Activated CD4-positive, alpha-beta T cell treated with anti-CD3 and anti-CD28 coated beads, Interleukin-2, amount 50 U/mL, for 24 hours (primary cell): ENCODE measurements at places on chromosomes 1 and 21.

- DNase-seq: no peak
These were observed 328.5 kb upstream of the RUNX1 start for GRCh38 chr21:35377505-35378090.

- DNase-seq: no peak
These were observed 30.7 kb downstream of the CA6 start for GRCh38 chr1:8976338-8976737.

DNA sequence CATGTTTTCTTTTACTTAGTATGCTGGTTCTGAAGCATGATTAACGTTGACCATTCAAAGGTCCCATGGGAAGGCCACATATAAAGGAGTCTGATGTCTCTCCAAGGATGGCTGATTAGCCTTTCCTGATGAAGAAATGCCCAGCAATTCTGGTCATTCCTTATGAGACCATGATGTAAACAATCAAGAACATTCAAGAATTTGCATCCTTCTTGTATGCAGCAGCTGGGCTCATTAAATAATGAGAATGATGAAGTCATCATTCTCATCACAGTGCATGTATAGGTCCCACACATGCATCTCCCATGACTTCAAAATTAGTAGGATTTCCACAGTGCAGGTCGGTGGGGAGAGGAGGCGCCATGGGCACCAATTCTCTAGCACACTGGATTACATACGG lies 85.4 kb downstream of the APP start:
- no peak for DNase-seq

GRCh38 chr1:83694449-83694848 lies 304.5 kb downstream of the TTLL7 start:
- no peak for DNase-seq
